HT-29 (cell line): ENCODE measurements at places on chromosomes 3 and 15. TPM values are rescaled to one million over a fixed set of nuclear protein-coding genes. Genes with fewer than 3 reads are reported as not detected.

The HHLA2 gene
- 2.2 and 4.2 TPM in 2 replicates for total RNA-seq

The GOLGA6A gene
- total RNA-seq = not detected in 2 replicates

The C3orf22 gene
- total RNA-seq = not detected in 2 replicates

The CCDC80 gene
- total RNA-seq = 0.29 and 0.41 TPM in 2 replicates

DNA sequence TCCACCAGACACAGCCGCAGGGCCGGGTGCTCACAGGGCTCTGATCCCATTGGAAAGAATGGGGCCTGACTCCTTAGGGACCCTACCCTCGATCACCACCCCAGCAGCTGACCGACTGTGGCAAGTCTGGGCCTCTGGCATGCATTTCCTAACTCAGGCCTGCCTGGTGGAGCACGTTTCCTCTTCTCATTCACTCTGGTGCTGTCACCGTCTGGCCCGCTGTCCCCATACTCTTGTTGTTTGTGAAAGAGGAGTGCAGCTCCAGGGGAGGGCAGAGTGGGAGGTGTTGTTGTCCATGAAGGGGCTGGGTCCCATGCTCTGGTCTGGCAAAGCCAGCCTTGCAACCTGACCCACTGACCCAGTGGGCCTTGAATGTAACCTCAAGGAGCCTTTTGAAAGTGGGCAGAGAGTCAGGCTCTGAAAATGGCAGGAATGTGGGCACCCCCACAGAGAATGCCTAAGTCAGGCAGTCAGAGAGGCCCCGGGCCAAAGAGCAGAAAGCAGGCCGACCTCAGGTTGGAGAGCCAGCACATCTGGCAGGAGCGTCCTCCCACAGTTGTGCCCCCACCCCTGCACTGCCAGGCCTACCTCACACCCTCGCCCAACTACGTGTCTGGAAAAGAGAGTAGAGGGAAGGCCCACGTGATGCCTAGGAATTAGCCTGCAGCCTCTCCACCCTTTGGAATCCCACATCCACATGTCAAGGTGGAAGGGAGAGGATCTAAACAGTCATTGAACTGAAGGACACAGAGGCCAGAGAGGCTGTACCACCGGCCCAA lies 10.9 kb downstream of the SEMA7A start:
- DNase-seq = no peak

- no peak for DNase-seq
These were observed 61.7 kb upstream of the PIAS1 start for GRCh38 chr15:67992411-67992810.

DNA sequence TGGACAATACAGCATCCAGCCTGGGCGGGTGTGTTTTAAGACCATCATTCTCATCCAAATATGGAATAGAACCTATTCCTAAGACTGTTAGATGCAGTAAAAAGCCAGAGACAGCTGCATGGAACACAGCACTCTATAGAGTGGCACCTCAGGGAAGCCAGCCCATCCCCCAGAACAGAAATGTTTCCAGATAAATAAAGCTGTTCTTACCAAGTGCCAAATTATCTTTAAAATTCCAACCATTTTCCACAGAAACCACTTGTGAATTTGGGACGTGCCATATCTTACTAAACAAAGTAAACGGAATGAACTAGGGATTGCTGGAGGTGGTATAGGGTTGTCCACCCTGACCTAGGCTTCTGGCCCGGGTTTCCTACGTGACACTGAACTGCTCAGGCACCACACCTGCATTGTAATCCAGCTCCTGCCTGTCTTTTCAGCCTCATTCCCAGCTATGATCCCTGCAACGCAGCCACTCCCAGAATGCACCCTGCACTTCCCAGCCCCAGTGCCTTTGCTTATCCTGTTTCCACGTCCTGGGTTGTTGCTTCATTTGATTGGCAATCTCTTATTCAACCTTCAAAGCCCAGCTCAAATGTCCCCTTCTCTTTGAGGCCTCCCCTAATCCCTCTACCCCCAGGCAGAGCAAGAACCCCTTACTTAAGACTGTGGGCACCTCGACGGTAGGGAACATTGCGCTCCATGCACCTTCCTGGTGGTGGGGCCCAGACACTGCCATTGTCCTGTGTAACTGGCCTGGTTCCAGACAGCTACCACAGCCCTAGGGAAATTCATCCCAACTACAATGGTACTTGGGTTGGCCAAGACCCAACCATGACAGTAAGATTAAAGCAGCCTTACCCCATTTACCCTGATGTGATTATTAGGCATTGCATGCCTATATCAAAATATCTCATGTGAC lies 100.2 kb downstream of the IQSEC1 start:
- no peak for DNase-seq

GRCh38 chr15:35306361-35306981 lies 221.4 kb upstream of the NANOGP8 start:
- DNase-seq = peak; percentile 73

GRCh38 chr3:163879172-163879571 lies 1199.1 kb downstream of the SI start:
- no peak for DNase-seq

- peak; percentile 72 for DNase-seq
These were observed 113.4 kb downstream of the ETFA start for GRCh38 chr15:76197703-76198455.

- DNase-seq = no peak
These were observed 133.4 kb downstream of the IL5RA start for GRCh38 chr3:2976796-2977195.

- DNase-seq = no peak
These were observed 690.2 kb upstream of the DPPA4 start for GRCh38 chr3:110027446-110028080.

DNA sequence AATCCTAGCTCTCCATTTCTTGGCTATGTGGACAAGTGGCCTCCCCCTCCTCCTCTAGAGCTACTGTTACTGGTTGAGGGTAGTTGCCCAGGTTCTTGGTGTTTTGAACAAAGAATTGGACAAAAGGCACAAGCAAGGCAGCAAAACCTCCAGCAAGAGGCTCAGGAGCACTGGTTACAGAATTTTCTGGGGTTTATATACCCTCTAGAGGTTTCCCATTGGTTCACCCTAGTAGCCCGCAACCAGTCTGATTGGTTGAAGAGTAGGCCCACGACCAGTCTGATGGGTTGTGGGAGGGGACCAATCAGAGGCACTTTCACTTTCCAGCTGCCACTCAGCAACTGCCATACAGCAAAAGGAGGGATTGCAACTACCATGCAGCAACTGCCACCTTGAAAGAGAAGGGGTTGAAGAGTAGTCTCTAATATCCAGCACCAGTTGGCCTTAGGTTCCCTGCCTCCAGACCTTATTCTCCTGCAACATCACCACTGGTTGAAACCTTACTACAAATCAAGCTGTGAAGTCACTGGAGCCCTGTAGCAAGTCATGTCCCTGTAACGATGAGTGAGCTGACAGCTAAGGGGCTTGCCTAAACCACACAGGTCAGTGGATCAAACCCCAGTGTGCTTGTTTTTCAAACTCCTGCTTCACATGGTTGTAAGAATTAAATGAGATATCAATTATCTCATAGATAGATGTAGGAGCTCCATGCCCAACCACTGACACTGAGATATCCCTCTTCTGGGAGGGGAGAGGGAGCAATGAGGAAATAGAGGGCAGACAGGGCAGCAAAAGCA lies 2.9 kb upstream of the C15orf39 start:
- DNase-seq = peak; percentile 75
